Activated naive CD4-positive, alpha-beta T cell treated with anti-CD3 and anti-CD28 coated beads for 36 hours (primary cell): ENCODE measurements at places on chromosomes 4 and X. TPM values are rescaled to one million over a fixed set of nuclear protein-coding genes. Genes with fewer than 3 reads are reported as not detected.

The PSMD10 gene
- 58.8 TPM for total RNA-seq

The KLF8 gene
- 1.0 TPM for total RNA-seq

The CABS1 gene
- not detected for total RNA-seq

The CT83 gene
- total RNA-seq, result not detected

The GPAT3 gene
- 2.0 TPM for total RNA-seq

The FOXO4 gene
- 7.9 TPM for total RNA-seq

The TAPT1 gene
- 48.6 TPM for total RNA-seq

The CD38 gene
- total RNA-seq, result 18.5 TPM

The MAGEE1 gene
- total RNA-seq, result 3.0 TPM

The TMSB15A gene
- total RNA-seq, result 2.1 TPM

The CNKSR2 gene
- 6.6 TPM for total RNA-seq

The CDX4 gene
- total RNA-seq, result not detected

The MUC7 gene
- not detected for total RNA-seq

The TRAM1L1 gene
- total RNA-seq, result not detected

The IL21 gene
- 53.1 TPM for total RNA-seq

The CSAG3 gene
- total RNA-seq, result 0.74 TPM

The POLN gene
- total RNA-seq, result 1.3 TPM

The TMPRSS11F gene
- total RNA-seq, result not detected

The RBM47 gene
- 1.7 TPM for total RNA-seq

The MAGT1 gene
- total RNA-seq, result 32.4 TPM

The CXXC4 gene
- not detected for total RNA-seq

The VEGFD gene
- not detected for total RNA-seq

The LIAS gene
- total RNA-seq, result 30.9 TPM

The DMD gene
- total RNA-seq, result 0.37 TPM
